ENCODE measurements at places on chromosomes 11 and 22. TPM values are rescaled to one million over a fixed set of nuclear protein-coding genes. Genes with fewer than 3 reads are reported as not detected.

- no peak for DNase-seq
These were observed 790 bp downstream of the IFITM5 start for GRCh38 chr11:298406-299065.

- DNase-seq = no peak
These were observed at the start of gene PGR for GRCh38 chr11:101129203-101129943. PGR (minus strand) TSS chr11:101129813; CDS start chr11:101129070, 743 bp downstream.

OLFML1 gene
- total RNA-seq = 2.9 TPM

DDX25 gene
- total RNA-seq = 13.4 TPM

DNA sequence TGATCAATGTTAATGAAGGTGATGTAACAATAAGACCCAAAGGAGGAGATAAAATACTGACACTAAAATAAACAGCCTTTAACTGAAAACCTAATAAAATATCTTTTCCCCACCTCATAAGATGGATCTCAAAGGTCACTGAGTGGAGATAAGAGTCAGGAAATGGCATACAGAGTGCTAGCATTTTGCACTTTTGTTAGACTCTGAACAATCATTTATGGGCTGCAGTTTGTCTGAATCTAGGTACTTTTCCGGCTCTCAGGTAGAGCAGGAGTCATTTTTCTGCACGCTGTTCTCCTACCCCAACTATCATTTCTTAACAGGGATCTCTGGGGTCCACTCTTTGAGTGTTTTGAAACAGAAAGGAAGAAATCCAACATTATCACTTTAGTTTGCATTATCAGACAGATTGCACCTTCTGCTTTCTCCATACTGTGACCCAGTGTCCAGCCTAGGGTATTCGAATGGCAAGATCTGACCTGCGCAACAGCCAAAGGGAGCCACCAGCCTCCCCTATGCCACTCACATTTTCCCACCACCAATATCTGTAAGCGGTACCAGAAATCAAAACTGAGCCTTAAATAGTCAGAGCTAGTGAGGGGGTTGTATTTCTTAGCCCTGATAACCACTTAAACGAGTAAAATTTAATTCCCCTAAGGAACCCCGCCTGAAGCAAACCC lies 863 bp downstream of the SIAE start:
- DNase-seq = no peak

GRCh38 chr11:29280452-29280851 lies 736.4 kb downstream of the KCNA4 start:
- no peak for DNase-seq

JOSD1 gene
- 36.9 TPM for total RNA-seq

DNA sequence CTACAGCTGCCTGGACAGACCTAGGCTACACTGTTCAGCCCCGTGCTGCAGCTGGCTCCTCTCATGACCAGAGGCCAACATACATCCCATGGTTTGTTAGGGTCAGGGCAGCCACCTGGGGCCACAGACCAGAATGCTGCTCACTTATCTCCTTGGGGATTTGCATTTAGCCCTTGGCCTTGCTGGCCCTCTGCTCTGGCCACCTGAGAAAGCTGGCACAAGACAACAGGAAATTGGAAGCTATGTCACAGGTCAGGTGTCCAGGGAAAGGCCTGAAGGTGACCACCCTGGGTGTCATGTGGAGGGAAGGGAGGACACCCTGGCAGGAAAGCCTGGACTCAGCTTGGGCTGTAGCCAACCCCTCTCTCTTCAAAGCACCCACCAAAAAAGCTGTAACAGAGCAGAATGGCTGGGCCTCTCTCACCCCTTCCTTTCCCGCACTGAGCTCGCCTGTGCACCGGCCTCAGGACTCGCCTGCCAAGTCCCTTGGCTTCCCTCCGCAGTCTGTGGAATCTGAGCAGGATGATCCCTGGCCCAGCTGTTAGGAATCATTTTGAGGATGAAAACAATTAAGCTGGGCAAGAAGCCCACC lies 86.3 kb downstream of the SNX19 start:
- DNase-seq = peak; percentile 8

DNA sequence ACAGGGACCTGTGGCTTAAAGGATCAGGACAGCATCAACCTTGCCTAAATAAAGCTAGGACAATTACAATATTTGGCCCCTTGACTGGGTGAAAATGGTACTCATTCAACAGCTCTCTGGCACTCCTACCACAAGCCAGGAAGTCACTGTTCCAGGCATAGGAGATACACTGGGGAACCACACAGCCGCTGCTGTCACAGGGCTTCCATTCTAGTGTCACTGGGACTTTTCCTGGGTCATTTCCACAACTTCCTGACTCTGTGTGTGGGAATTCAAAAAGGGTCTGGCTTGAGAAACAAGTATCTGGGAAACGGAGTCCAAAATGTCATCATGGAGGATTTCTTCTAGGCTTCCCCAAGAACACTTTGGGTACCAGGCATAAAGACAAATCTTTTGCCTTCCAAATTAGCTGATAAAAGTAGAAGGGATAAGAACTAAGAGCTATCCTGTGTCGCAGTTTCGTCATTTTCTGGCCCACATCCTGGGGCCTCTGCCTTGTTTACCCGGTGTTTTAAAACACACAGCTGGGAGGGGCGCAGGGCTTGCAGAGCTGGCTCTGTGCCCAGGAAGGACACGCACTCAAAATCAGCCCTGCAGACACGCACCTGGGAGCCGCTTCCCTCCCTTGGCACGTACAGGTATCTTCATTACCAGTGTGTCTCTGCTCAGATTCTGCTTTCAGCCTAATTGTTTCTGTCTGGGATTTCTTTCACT lies 38.0 kb downstream of the TMEM45B start:
- no peak for DNase-seq

DNA sequence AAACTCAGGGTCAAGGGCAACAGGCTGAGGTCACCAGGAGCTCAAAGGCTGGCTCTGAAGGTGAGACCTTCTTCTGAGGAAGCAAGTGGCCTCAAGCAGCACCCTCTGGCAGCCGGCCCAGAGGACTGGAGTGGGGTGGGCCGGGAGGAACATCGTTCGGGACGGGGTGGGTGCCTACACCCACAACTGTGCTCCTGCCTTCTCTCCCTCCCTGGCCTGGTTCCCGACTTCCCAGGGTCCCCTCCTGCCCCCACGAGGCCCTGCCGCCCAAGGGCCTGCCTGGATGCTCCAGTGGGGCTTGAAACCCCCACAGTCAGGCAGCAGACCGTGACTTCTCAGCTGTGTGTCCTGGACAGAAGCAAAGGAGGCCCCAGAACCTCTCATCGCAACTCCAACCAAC lies 195.7 kb downstream of the IGLL1 start:
- no peak for DNase-seq

NEFH gene
- 0.73 TPM for total RNA-seq

GRCh38 chr11:61297341-61297740 lies 2.2 kb upstream of the VWCE start:
- DNase-seq = no peak

HSCB gene
- total RNA-seq = 4.1 TPM

DNA sequence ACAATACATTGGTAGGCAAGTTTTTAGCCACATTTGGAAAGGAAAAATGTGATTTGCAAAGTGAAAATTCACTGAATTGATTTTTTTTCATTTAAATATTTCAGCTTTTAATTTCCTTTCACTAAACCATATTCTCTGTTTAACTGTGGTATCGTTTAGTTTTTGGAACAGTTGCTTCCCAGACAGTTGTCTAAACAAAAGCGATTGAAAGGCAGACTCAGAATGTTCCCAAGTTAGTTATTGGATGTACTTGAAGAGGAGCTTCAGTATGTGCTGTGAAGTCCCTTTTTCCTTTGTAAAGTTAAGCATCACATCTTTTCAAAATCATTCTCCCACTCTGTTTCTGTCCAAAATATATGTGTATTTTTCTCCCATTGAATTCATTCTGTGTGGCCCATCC lies 623.4 kb upstream of the LUZP2 start:
- no peak for DNase-seq

DNA sequence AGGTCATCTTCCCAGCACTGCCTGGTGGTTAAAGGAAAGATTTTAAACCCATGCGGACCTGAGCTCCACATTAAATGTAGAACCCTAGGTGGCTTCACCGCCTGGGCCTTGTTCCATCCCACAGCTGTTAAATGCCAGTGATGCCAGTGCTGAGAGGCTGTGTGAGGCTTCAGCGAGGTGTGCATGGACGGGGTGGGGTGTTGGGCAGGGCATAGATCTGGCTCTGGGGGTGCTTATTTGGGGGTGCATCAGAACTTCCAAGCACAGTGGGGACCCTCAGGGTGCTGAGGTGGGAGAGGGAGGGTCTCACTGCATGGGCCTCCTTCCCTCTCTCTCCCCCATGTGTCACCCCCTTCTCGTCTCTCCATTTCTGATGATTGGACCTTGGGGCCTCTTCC lies 90.1 kb upstream of the B3GAT1 start:
- DNase-seq = no peak

CHST1 gene
- 9.8 TPM for total RNA-seq

DNA sequence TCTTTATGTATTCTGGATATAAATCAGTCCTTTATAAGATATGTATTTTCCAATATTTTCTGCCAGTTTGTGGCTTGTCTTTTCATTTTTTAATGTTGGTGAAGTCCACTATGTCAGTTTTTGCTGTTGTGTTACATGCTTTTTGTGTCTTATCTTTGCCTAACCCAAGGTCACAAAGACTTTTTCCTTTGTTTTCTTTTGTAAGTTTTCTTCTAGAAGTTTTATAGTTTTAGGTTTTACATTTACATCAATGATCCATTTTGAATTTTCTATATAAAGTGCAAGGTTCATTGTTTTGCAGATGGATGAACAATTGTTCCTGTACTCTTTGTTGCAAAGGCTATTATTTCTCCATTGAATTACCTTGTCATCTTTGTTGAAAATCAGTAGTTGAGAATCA lies 69.3 kb downstream of the UVRAG start:
- DNase-seq = no peak

DNA sequence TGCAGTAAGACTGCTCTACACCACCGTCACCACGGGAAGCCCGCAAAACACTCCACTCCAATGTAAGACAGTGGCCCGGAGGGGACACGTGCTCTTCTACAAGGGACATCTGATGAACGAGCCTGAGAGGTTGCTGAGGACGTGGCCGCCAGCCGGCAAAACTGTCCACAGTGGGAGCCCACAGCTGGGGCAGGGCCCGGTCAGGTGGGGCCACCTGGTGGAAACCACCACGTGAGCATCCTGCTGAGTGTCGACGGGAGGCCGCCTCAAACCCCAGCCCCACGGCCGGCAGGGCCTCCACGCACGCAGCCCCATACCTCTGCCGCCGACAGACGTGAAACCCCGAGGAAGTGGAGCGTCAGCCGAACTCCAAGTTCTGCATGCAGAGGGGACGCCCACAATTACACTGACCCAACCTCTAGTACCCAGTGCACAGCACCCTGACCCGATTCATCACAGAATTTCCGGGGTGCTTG lies 42.6 kb downstream of the BRD1 start:
- no peak for DNase-seq

DNA sequence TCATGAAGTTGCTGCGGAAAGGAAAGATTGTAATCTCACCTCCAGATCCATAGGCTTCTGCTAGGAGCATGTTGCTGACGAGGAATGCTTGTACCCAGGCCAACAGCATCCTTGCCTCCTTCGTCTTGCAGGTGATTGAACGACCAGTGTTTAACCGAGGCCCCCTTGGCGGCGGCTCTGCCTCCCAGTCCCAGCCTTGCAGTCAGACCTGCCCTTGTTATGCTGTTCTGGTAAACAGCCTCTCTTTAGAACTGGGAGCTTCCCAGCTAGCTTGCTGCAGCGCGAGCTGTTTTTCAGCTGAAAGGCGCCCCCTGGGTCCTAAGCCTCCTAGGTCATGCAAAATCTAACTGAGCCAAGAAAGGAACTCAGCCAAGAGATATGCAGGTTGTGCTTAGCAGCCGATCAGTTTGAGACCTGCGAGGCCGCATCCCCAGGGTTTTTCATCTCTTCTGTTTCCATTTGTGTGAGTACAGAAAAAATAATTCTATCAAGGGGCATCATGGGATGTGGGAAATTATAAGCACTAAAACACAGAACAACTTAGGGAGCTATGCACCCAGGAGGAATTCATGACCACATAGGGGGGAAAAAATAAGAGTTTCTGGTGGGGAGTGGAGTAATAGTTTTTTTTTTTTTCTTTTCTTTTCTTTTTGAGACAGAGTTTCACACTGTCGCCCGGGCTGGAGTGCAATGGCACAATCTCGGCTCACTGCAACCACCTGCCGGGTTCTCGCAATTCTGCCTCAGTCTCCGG lies at the start of gene PIK3IP1:
Gene PIK3IP1, minus strand, starts transcription at position 253 of the 754 bp plus-strand sequence. Its CDS starts 144 bp downstream, at position 109.
- DNase-seq = peak; percentile 93

DNA sequence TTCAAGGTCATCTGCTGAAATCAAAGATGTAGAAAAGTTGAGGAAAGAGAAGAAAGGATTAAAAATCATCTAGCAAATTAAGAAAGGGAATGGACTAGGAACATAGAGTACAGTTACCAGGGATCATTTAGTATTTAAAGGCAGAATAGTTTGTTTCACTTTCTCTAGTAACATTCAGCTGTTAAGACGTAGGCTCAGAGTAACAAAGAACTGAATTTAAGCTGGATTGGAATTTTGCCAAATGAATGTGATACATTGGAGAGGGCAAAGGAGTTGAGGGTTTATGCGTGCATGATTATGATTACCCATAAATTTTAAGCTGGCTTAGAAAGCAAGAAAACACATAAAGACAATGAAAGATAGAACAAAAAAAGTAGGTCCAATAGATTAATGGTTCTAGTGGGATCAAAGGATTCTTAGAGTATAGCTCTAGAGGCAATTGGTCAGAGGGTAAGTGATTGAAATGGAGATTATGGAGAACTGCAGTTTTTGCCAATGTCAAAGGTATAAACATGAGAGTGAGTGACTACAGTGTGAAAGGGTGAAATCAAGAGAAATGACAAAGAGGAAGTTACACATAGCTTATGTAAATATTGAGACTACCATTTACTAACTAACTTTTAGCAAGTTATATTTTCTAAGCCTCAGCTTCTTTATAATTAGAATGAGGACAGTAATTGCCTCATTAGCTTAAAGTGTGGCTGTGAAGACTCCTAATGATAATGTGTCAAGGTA lies 190.0 kb downstream of the GRIA4 start:
- no peak for DNase-seq

CPT1B gene
- total RNA-seq = 9.2 TPM

- no peak for DNase-seq
These were observed 3.5 kb downstream of the KLHDC7B start for GRCh38 chr22:50548921-50549790.

- DNase-seq = no peak
These were observed 136.0 kb downstream of the CACNA1I start for GRCh38 chr22:39706376-39707140.

DNA sequence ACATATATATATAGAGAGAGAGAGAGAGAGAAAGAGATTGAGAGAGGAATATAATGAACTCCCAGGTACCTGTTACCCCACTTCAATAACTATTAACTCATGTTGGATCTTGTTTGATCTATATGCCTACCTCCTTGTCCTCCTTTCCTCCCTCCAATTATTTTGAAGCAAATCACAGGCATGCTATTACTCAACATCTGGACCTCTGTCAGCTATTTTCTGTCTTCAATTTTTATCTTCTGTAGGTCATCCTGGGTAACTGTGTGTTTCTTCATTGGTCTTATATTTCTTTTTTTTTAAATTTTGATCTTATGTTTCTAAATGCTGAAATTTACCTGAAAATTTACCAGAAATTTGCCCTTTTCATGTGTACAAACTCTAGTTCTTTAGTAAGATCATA lies 24.8 kb downstream of the UVRAG start:
- DNase-seq = no peak

All from cerebellum (tissue), 4 donors.